Adipocyte (in vitro differentiated cells): ENCODE measurements at places on chromosomes 1 and 21.

- peak; percentile 21 for DNase-seq
These were observed 69.8 kb downstream of the SLC35A3 start for GRCh38 chr1:100039591-100039990.

GRCh38 chr1:100087396-100087795 lies 45.3 kb downstream of the SASS6 start:
- DNase-seq: no peak

- DNase-seq: peak; percentile 55
These were observed 6.5 kb upstream of the PDXK start for GRCh38 chr21:43712268-43712942.

- DNase-seq: no peak
These were observed 300.4 kb downstream of the PTPRC start for GRCh38 chr1:198939286-198939685.

- no peak for DNase-seq
These were observed 18.9 kb downstream of the SFPQ start for GRCh38 chr1:35173909-35174540.

- DNase-seq: no peak
These were observed 76.0 kb upstream of the DPYD start for GRCh38 chr1:97996880-97997279.

DNA sequence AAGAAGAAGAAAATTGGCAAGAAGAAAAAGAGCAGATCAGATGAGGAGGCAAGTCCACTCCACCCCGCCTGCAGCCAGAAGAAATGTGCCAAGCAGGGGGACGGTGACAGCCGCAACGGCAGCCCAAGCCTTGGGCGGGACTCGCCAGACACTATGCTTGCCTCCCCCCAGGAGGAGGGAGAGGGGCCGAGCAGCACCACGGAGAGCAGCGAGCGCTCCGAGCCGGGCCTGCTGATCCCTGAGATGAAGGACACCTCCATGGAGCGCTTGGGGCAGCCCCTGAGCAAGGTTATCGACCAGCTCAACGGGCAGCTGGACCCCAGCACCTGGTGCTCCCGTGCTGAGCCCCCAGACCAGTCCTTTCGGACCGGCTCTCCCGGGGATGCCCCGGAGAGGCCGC lies 9.0 kb upstream of the SLC25A34 start:
- no peak for DNase-seq

DNA sequence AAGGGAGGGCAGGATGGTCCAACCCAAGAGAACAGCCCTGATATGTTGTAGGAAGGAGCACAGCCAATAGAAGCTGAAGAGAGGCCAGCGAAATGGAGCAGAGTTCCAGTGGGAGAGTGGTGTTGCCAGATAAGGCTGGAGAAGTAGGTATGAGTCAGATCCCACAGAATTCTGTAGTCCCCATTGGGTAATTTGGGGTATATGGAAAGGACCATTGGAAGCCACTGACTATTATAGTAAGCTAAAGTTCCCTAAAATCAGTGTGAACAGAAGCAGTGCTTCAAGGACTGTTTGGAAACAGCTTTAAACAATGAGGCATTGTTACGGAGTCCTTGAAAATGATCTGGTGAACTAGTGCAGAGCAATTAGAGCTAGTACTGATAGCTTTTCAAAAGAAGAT lies 63.0 kb downstream of the DISP1 start:
- DNase-seq: no peak

GRCh38 chr1:111221633-111222291 lies 5.8 kb upstream of the CHI3L2 start:
- no peak for DNase-seq
